Stimulated activated CD4-positive, alpha-beta T cell treated with anti-CD3 and anti-CD28 coated beads, Interleukin-1b, Interleukin-23, amount 100 ng/mL, for 1 hour (primary cell): ENCODE measurements at places on chromosomes 1 and 21.
A peak's percentile ranks its signal among the peaks of the same experiment; 100 is the strongest.

DNA sequence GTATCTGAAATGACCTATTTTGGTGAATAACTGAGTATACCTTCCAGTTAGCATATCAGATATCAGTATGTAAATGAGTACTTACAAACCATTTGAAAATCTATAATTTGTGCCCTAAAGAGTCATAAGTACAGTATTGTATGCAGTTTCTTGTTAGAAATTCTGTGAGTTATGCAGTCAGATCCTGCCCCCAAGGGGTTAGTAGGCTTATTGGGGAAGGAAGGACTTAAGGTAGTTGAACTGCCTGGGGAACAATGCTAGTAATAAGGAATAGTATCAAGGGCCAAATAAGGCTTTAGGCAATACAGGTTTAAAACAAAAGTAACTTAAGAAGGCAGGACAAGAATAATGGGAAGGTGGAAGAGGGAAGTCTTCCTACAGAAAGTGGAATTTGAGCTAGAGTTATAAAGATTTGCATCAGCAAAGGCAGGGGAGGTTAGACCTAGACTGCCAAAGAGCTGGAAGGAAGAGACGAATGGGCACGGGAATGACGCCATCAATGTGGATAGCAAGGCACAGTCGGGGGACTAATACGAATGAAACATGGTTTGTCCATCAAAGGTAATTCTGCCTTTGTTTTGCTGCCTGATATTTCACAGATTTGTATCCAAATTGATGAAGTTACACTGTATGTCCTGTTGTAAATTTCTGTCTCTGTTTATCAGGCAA lies 182.9 kb upstream of the DPYD start:
- DNase-seq = no peak

GRCh38 chr21:21210552-21210951 lies 212.3 kb downstream of the NCAM2 start:
- DNase-seq = no peak

- no peak for DNase-seq
Observed at GRCh38 chr1:44119525-44119924, 904 bp downstream of the KLF17 start.

GRCh38 chr1:61692155-61692800 lies 32.7 kb downstream of the TM2D1 start:
- no peak for DNase-seq

- DNase-seq = no peak
Observed at GRCh38 chr1:200183637-200184036, 156.1 kb downstream of the NR5A2 start.

DNA sequence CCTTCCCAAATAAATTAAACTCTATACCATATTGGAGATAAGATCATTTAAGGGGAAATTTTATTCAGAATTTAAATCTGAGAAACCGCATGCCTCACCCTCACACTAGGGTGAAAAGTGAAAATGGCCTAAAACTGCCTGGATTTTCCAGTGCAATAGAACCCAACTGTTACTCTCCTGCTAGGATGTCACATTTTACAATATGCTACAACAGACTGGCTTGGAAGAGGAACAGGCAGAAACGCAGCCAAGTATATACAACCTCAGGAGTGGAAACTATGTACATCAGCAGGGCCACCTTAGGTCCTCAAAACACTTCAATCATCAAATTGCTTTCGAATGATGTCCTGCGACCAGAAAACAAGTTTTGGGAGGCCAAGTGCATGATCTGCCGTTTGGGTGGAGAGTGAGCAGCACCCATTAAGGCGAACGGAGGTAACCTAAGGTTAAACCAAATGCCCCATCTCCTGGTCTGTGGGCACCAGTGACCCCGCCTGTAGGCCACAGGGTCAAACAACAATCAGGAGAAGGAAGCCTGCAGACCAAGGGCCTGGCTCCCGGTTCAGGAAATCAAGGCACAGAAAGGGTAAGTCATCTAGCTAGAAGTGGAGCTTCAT lies 4.9 kb downstream of the RCAN1 start:
- DNase-seq = no peak

- DNase-seq = peak; percentile 66
Observed at GRCh38 chr1:165592945-165593823, 37.9 kb upstream of the MGST3 start.

DNA sequence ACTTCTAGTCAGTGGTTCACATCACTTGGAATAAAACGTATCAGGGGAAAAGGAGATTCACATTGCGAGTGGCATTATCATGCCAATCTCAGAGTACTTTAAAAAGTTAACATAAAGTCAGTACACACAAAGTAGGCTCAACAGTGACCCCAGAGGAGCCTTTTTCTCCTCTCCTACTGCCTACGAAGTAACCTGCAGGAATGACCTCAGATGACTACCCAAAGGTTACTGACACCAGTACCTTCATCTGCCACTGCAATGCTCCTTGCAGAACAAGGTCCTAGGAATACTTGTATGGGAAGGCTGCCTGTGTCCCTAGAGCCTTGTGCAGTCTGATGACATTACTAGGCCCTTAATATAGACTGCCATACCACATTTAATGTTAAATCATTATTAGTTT lies 389.8 kb upstream of the LYPLAL1 start:
- no peak for DNase-seq

DNA sequence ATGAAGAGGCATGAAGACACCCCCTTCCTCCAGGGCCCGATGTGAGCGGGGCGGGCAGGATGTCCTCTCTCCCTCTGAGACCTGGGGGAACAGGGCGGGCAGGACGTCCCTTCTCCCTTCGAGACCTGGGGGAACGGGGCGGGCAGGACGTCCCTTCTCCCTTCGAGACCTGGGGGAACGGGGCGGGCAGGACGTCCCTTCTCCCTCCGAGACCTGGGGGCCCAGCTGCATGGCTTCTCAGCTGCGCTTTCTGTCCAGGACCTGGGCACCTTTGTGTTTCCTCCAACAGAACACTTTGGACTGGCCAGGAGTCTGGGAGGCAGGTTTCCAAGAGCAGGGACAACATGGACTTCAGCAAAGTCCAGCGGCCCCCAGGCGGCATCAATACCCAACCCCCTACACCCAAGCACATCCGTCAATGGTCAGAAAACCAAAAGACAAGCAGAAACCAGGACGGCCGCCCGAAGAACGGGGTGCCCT lies 30.8 kb upstream of the ADARB1 start:
- DNase-seq = no peak

DNA sequence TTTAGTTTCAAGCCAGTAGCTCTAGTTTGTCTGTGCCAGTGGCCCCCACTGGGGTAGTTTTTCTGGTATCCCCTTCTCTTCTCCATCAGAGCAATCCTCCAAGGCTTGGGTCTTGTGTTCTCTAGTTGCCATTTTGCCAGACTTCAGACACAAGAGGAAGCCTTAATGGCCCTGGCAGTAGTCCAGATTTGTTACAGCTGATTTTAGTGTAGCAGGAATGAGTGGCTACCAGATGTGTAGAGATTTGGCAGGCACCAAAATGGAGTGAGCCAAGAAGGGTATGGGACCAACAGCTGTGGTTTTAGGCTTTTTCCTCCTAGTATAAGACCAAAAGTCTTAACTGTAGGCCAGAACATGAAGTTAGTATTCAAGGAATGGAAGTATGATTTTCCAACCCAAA lies 56.8 kb downstream of the ACP6 start:
- DNase-seq = no peak

- no peak for DNase-seq
Observed at GRCh38 chr1:175803413-175803812, 60.0 kb upstream of the TNR start.

- DNase-seq = no peak
Observed at GRCh38 chr1:116472431-116472961, 98.3 kb downstream of the CD58 start.

GRCh38 chr1:225422795-225423517 lies 4.9 kb downstream of the LBR start:
- no peak for DNase-seq

- no peak for DNase-seq
Observed at GRCh38 chr1:192951691-192952460, 107.3 kb downstream of the UCHL5 start.

DNA sequence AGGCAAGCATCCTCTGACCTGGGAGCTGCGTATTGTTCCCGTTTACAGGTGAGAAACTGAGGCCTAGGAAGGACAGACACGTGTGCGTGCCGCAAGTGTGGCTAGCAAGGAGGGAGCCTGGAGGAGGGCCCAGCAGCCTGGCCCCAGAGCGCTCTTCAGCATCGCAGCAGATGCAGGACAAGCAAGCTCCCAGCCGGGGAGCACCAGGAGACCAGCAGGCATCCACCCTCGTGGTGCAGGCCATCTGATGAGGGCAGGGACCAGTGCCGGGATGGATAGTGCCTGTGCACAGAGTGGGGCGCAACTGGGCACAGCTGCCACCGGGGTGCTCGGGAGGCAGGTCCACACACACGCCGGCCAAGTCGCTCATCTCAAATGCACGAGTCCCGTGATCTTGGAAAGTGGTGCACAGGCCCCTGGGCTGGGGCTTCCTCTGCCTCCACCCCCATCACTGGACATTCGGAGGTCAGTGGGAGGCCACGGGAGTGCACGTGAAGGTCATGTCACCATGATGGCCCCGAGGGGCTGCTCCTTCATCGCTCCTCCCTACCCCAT lies 55.1 kb downstream of the COL18A1 start:
- DNase-seq = no peak
